ENCODE measurements at places on chromosomes 11 and 22.

DNA sequence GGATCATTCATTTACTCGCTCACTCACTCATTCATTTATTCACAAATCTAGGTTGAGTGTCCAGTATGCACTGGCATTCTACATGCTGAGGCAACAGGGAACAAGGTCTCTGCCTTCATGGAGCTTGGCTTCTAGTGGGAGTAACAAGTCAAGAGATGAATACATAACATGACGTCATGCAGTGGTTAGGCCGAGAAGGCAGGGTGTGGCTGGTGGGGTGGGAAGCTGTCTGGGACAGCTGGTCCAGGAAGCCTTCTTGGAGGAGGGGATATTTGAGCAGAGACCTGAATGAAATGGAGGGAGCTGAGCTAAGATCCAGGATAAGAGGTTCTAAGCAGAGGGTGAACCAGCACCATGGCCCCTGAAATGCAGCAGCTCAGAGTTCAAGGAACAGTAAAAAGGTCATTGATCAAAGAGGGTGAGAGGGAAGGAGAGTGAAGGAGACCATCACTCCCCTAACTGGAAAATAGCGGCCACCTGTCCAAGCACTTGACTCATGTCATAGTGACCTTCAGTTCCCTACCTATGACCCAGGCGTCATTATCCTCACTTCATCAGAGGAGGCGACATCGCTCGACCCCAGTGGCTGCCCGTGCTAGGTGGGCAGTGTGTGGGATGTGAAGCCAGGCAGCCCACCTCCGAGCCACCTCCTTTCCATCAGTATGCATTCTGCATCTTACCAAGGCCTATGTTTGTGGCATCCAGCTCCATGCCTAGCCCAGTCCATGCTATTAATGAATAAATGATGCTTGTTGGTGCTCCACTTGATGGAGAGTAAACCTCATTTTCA is 105.0 kb downstream of the TSPAN18 start:
- no peak for DNase-seq

GRCh38 chr22:25351631-25352293 is 132.3 kb downstream of the CRYBB2 start:
- DNase-seq = no peak

DNA sequence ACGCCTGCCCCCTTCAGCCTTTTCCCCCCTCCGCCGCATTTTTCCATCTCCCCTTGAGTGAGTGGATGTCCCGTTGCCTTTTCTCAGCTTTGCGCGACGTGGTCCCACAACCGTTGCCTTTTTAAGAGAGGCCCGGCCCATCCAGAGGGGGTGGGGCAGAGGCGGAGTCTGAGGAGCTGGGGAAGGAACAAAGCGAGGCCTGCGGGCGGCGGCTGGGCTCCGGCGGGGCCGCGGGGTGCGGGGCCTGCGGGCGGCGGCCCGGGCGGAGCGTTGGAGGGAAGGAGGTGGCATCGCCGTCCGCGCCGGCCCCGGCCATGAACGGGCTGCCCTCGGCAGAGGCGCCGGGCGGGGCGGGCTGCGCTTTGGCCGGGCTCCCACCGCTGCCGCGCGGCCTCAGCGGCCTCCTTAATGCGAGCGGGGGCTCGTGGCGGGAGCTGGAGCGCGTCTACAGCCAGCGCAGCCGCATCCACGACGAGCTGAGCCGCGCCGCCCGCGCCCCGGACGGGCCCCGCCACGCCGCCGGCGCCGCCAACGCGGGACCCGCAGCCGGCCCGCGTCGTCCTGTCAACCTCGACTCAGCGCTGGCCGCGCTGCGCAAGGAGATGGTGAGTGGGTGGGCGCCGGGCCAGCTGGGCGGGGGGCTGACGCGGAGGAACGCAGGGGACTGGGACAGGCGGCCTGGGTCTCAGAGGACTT is at the start of gene FAM89B:
Gene FAM89B (plus strand): TSS at position 183 of the 696 bp plus-strand sequence. CDS start 132 bp downstream, at position 315.
- peak; percentile 85 for DNase-seq

- no peak for DNase-seq
These were observed 324.0 kb upstream of the PLET1 start for GRCh38 chr11:112584672-112585071.

Data from anterior cingulate cortex (tissue), 58 donors.